ENCODE measurements at places on chromosomes 5 and 9.

DNA sequence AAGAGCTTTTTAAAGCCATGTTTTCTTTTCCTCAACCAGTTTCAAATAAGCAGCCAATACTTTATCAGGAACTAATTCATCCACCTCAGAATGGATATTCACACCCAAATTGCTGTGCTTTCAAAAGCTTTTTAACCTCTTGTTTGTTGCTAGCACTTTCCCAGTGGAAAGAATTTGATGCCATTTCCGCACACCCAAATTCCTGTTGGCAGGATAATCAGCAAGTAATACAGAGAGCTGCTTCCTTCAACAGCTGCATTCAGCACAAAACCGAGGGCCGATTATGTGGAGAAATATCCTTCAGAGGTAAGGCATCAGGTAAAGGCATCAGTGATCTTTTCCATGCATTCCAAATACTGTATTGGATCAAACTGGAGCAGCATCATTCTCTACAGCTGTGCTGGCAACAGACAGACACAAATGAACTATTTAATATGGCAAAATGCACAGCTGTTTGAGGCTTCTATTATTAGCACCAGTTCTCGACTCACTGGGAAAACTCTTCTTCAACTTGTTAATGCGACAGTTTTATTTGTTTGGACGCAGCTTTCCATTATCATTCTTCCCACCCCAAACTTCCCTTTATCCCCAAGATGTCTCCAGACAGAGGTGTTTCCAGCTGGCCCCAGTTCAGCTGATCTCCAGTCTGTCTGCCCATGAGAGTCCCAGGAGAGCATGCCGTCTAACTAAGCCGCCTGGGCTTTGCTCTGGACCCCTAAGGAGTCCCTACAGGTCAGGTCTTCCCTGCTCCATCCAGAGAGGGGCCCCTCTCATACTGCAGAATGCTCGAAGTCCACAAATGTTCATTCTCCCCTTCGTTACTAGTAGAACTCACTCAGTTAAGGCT lies 22.2 kb upstream of the MGAT1 start:
- DNase-seq: no peak

GRCh38 chr5:123039673-123040072 lies 3.1 kb upstream of the PPIC start:
- DNase-seq: no peak

DNA sequence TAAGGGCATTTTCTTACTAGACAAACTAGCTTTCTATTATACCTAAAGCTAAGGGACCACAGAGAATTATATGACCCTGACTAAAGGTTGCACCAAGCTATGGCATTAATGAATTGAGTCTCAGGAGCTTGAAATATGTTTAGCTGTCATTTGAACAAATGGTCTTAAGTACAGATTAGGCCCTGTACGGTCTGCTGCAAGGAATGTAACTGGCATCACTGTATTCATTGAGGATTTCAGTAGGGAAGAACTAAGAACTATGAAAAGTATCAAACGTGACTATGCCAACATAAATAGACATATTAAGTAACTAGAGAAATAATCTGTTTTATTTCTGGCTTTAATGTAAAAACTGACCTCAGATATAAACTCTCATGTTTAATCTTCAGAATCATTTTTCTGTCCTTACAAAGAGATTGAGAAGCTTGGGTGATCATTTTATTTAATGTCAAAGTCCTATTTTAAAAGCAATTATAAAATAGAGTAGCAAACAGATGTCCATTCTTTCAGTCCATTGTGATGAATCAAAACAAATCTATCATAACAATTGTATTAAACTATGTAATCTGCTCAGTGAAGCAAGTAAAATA lies 845.9 kb downstream of the MAT2B start:
- no peak for DNase-seq

- DNase-seq: no peak
Measured at GRCh38 chr9:114991861-114992260, 61.5 kb upstream of the TNFSF8 start.

DNA sequence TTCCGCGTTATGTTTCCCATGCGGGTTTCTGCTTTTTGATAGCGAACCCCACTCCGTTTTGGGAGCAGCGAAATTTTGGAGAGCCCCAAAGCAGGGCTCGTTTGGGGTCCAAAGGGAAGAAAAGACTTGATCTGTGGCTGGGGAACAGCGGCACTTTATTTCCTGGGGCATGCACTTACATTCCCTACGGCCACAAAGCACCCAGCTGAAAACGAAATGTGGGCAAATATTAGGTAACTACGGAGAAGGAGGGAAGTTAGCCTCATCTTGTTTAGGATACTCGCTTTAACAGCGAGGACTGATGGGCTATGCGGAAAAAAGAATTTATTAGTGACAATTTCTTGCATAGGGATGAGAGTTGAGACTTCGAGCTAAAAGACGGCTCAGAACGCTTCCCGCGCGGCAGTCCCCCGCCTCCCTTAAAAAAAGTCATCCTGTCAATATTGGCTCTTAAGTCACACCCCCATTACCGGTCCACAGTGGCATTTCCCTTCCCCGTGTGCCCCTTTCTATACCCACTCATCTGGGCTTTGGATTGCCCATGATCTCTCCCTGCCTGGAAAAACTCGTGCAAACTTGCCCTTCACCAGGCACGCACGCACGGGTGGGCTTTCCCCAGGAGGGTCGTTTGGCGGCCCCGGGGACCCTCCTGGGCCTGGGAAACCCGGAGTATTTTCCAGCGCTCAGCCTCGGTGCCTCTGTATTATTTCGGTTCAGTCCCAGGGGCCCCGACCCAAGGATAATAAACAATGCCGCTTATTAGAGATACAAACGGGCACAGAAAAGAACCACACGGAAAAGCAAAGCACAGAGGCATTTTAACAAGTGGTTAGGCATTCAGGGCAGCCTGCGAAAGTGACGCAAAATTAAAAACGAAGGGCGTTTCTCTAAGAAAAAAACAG lies 35.8 kb upstream of the NFIB start:
- DNase-seq: no peak

- no peak for DNase-seq
Measured at GRCh38 chr5:138000102-138000723, 32.7 kb downstream of the FAM13B start.

GRCh38 chr5:78647838-78648358 lies 674 bp downstream of the LHFPL2 start:
- no peak for DNase-seq

GRCh38 chr9:127182901-127183746 lies 60.7 kb upstream of the ANGPTL2 start:
- no peak for DNase-seq

- DNase-seq: no peak
Measured at GRCh38 chr9:96519787-96520186, 69.8 kb downstream of the HABP4 start.

DNA sequence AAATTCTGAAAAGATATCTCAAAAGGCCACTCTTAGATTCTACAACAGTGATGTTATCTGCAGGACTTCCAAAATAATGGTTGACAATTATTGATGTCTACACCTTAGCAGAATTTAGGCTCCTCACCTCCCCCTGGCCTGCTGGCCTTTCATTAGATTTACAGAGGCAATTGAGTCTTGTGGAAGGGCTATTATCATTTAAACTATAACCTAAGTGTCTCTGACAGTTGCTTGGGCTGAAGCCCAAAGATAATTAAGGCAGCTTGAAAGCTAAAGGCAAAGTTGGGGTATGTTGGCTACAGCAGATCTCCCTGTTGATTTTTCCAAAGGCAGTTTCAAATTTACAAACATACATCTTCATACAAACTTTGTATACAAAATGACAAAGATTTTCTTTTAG lies 912.3 kb downstream of the TAF11L14 start:
- no peak for DNase-seq

GRCh38 chr5:98880598-98880997 lies 48.2 kb downstream of the CHD1 start:
- DNase-seq: no peak

- DNase-seq: no peak
Measured at GRCh38 chr9:69412741-69413150, 87.7 kb downstream of the ENTREP1 start.

- DNase-seq: no peak
Measured at GRCh38 chr5:177178733-177179304, 45.2 kb downstream of the NSD1 start.

DNA sequence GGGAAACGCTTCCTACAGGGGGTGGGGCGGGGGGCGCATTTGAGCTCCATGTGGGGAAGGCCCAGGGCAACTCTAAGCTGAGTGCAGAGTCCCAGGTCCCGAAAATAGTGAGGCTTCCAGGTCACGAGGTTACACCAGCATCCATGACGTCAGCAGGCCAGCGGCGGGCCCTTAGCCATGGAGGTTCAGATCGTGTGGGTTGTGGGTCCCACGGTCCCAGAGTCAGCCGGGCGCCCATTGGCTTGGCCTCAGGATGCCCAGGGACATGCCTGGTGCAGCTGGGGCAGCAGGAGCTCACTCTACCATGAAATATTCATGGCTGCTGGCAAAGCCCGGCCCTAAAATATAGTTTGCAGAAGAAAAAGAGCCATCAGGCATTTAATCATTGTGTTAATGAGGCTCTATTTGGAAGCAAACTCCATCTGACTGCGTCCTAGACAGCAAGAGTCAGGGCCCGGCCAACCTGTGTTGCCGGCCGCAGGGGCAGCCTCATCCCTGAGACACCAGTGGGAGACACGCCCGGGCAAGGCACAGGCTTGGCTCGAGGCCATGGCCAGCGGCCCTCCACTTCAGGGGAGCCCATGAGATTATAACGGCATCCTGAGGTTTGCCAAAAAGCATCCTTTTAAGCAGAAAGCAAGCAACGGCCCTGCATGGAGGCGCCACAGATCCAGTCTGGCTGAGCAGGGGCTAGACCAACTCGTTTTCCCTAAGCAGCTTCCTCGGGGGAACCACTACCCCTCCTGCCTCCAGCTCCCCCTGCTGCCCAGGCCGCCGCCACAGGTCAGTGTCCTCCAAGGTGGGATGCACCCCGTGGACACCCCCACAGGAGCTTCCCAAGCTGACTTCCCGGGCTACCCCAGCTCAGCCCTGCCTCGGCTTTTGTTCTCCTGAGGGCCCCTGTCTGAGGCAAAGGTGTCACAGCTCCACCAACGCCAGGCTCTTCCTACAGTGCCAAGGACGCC lies 108.9 kb upstream of the PPP1R26 start:
- no peak for DNase-seq

All from NCI-H2081 treated with DMSO at 0.1 percent for 48 hours (cell line).